ENCODE measurements at places on chromosomes 1 and 21. TPM values are rescaled to one million over a fixed set of nuclear protein-coding genes. Genes with fewer than 3 reads are reported as not detected.

- no peak overlapping the region for H3K27ac ChIP-seq
- no peaks in the 10 kb centered on the region for H3K36me3 ChIP-seq
- H3K4me3 ChIP-seq, result no peak overlapping the region
- no peaks in the 10 kb centered on the region for H3K4me1 ChIP-seq
Observed at GRCh38 chr1:110471131-110471530, 20.2 kb downstream of the PROK1 start.

DNA sequence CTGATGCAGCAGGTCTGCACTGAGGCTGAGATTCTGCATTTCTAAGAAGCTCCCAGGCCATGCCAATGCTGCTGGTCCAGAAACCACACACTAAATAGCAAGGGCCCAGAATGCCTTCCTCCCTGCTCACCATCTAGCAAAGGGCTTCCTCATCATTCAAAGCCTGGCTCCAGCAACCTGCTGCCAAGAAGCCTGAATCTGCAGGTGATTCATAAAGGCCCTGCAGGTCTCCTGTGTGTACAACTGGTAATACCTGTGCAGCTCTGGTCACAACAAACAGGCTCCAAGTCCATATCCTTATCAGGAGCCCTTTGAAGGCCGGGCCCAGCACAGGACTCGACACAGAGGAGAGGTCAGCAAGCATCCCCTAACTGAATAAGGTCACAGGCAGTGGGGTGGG is 26.7 kb downstream of the GLIS1 start:
- no peaks in the 10 kb centered on the region for H3K36me3 ChIP-seq
- H3K27me3 ChIP-seq, result no peaks in the 10 kb centered on the region
- DNase-seq, result no peak
- no peak overlapping the region for H3K4me3 ChIP-seq
- H3K4me1 ChIP-seq, result no peaks in the 10 kb centered on the region

DNA sequence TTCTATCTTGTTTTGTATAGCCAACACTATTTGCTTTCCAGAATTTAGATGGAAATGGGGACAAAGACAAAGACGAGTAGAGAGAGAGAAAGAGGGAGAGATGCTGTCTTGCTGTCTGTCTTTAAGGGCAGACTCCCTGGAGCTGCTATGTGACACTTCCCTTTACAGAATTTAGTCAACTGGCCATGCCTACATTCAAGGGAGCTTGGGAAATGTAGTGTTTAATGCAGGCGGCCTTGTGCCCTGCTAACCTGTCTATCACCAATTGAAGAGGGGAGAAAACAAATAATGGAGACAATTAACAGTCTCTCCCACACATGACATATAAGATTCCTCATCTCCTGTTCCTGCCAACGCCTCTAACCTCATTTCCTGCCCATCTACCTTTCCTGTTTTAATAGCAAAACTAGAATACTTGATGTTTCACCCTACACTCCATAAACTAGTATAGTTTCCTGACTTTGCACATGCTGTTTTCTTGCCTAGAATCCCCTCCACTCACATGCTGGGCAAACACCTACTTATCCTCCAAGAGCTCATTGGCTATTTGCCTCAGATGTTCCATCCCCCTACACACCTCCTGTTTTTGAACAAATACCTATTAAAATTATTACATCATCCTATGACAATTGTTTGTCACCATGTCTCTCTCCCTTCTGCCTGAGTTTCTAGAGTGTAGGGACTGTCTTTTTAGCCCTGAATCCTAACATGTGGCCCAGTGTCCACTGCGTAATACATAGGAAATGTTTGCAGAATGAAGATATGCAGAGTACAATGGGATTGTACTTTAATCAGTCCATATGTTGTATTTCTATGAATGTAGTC is 117.2 kb downstream of the SLC25A24 start:
- no peaks in the 10 kb centered on the region for H3K27me3 ChIP-seq
- no peaks in the 10 kb centered on the region for H3K36me3 ChIP-seq
- no peak overlapping the region for H3K27ac ChIP-seq
- no peak for DNase-seq
- no peaks in the 10 kb centered on the region for H3K4me1 ChIP-seq

DNA sequence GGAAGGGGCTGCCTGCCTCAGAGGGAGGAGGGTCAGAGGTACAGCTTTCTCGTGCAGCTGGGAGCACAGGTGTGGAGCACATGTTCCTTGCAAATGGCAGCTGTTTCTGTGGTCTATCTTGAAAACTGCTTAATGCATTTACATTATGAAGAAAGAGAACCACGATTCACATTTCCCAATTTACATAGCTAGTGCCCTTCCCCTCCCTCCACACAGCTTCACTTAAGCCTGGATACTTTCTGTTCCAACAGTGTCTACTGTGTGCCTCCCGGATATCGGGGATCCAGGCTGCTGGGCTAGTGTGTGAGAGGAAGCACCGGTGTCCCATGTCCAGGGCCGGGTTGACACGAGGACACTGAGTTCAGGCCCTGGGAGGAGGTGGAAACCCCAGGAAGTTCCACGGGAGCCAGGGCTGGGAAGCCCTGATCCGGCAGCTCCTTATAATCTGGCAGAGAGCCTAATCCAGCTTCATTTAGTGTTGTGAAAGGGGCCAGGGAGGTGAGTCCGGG is 31.6 kb downstream of the TMCC2 start:
- DNase-seq, result no peak
- H3K4me1 ChIP-seq, result peaks cover 19% of the 10 kb centered on the region
- H3K4me3 ChIP-seq, result no peak overlapping the region
- no peaks in the 10 kb centered on the region for H3K36me3 ChIP-seq
- H3K27me3 ChIP-seq, result no peaks in the 10 kb centered on the region

DNA sequence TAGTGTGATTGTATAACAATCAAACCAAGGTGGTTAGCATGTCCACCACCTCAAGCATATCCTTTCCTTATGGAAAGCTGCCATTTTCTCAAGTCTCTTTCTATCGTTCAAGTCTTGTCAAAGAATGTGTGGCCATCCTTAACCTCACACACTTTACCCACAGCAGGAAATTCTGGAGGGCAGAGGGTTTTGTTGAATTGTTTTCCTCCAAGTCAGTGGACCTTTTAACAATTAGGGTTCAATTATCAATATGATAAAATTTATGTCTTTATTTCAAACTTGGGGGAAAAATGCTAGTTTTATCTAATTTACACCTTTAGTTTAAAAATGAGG is 14.2 kb upstream of the PTPRC start:
- H3K36me3 ChIP-seq, result no peaks in the 10 kb centered on the region
- no peak for DNase-seq
- peak overlapping the region; percentile 41 for H3K27ac ChIP-seq
- H3K4me3 ChIP-seq, result no peak overlapping the region
- H3K27me3 ChIP-seq, result no peaks in the 10 kb centered on the region

- H3K36me3 ChIP-seq, result no peaks in the 10 kb centered on the region
- no peak for DNase-seq
- H3K4me1 ChIP-seq, result peaks cover 12% of the 10 kb centered on the region
Observed at GRCh38 chr1:206828061-206828460, 37.4 kb upstream of the IL20 start.

GRCh38 chr21:40936178-40936577 is 89.2 kb upstream of the DSCAM start:
- H3K27ac ChIP-seq, result no peak overlapping the region
- H3K27me3 ChIP-seq, result no peaks in the 10 kb centered on the region
- H3K4me3 ChIP-seq, result no peak overlapping the region
- no peak for DNase-seq
- H3K36me3 ChIP-seq, result no peaks in the 10 kb centered on the region
- no peaks in the 10 kb centered on the region for H3K4me1 ChIP-seq

DNA sequence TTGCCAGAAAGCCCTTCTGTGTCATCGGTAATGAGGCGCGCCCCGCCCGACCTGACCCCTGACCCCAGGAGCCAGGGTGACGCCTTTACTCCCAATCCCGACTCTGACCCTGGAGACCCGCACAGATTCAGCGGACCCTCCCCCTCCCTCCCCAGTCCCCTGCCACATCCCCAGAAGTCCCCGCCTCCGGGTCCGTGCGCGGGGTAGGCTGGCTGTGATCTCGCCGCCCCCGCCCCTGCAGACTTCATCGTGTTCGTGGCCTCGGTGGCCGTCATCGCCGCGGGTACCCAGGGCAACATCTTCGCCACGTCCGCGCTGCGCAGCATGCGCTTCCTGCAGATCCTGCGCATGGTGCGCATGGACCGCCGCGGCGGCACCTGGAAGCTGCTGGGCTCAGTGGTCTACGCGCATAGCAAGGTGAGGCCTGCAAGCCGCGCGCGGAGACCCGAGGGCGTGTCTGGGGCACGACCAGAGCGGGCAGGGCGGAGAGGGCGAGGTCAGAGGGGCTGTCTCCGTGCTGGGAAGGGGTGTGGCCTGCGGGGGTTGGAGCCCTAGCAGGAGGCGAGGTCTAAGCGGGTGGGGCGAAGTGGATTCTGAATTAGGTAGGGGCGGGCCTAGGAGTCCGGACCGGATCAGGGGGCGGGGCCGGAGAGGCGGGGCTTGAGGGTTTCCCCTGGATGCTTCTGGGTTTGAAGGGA is 34.8 kb downstream of the KCNQ4 start:
- no peaks in the 10 kb centered on the region for H3K4me1 ChIP-seq
- H3K4me3 ChIP-seq, result peak overlapping the region; percentile 41
- H3K27me3 ChIP-seq, result no peaks in the 10 kb centered on the region
- no peak overlapping the region for H3K27ac ChIP-seq
- peak; percentile 93 for DNase-seq

GRCh38 chr1:91189096-91189495 is 167.3 kb upstream of the ZNF644 start:
- H3K4me3 ChIP-seq, result no peak overlapping the region
- H3K27ac ChIP-seq, result no peak overlapping the region
- no peaks in the 10 kb centered on the region for H3K36me3 ChIP-seq

DNA sequence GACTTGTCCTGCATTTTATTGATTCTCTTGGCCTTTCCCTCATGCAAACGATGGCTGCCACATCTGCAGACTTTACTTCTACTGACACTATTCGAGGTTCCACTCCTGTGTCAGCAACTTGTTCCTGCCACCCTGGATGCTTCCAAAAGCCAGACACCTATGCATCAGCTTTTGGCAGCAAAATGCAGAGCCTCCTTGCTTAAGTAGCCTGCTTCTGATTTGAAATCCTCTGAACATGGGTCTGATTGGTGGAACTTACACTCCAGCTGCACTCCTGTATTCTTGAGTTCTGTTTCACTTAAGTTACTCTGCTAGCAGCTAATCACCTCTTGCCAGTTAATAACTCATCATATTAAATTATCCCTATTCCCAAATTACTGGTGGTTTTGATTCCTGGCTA is 152.1 kb upstream of the FMN2 start:
- H3K4me1 ChIP-seq, result no peaks in the 10 kb centered on the region
- no peak overlapping the region for H3K27ac ChIP-seq
- no peak for DNase-seq
- no peaks in the 10 kb centered on the region for H3K27me3 ChIP-seq

GRCh38 chr1:165353731-165354671 is 2.5 kb downstream of the LMX1A start:
- DNase-seq, result no peak
- no peaks in the 10 kb centered on the region for H3K36me3 ChIP-seq
- no peaks in the 10 kb centered on the region for H3K4me1 ChIP-seq
- no peak overlapping the region for H3K4me3 ChIP-seq

DNA sequence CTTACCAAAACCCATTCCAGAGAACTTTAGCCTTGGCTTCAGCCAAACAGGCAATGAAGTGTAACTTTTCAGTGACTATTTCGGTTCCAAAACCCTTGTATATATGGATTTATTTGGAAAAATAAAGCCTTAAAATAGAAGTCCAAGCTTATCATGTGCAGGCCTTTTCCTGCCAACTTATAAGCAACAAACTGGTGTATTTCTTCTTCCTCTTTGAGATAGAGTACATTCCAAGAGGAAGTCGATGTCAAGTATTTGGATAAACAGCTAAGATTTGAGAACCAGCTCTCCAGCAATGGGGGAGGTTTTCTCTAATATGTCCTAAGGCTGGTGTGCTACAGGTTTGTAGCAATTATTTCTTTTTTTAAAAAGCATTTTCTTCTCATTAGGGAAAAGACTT is 407.8 kb downstream of the DUSP10 start:
- H3K4me1 ChIP-seq, result peaks cover 7% of the 10 kb centered on the region
- no peak overlapping the region for H3K4me3 ChIP-seq
- no peak for DNase-seq
- no peaks in the 10 kb centered on the region for H3K27me3 ChIP-seq

DNA sequence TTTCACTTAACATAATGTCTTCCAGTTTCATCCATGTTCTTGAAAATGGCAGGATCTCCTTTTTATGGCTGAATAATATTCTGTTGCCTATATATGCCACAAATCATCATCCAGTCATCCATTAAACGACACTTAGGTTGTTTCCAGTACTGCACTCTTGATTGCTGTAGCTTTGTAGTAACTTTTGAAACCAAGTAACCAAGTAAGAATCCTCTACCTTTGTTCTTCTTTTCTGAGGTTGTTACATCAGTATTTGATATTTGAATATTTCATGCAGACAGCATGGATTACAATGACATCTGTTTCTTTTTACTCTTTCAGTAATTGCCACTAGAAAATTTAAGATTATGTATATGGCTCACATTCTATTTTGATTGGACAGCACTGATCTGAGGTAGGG is 22.1 kb upstream of the PRDM2 start:
- H3K36me3 ChIP-seq, result no peaks in the 10 kb centered on the region
- no peaks in the 10 kb centered on the region for H3K27me3 ChIP-seq
- no peaks in the 10 kb centered on the region for H3K4me1 ChIP-seq
- no peak overlapping the region for H3K4me3 ChIP-seq

- H3K36me3 ChIP-seq, result peaks cover 20% of the 10 kb centered on the region
- H3K27ac ChIP-seq, result no peak overlapping the region
- H3K4me3 ChIP-seq, result no peak overlapping the region
- H3K4me1 ChIP-seq, result no peaks in the 10 kb centered on the region
- H3K27me3 ChIP-seq, result no peaks in the 10 kb centered on the region
Observed at GRCh38 chr1:165887877-165888551, 60.6 kb downstream of the UCK2 start.

GRCh38 chr1:92842082-92843045 is 10.5 kb downstream of the RPL5 start:
- H3K27ac ChIP-seq, result no peak overlapping the region
- no peaks in the 10 kb centered on the region for H3K27me3 ChIP-seq
- H3K4me3 ChIP-seq, result no peak overlapping the region
- peaks cover 3% of the 10 kb centered on the region for H3K36me3 ChIP-seq
- no peaks in the 10 kb centered on the region for H3K4me1 ChIP-seq
- DNase-seq, result no peak

DNA sequence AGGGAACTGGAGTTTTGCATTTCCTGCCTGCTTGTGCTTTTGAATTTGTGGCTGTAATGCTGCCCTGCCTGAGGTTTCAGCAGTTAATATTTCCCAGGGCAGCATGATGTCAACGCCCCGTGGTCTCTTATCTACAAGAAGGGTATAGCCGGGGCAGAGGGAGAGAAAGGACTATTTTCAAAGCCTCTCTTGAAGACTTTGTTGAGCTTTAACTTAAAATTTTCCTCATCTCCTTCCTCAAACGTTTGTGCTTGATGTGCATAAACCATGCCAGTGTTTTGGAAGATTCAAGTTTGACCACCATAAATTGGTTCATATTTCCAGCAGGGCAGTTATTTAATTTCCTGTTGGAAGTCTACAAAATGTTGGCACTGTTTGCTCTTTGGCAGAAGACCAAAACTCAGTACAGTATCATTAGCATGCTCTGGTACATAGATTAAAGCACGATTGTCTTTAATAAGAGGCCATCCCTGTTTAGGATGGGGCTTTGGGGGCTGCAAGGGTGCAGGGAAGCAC is 43.4 kb downstream of the ROR1 start:
- H3K4me1 ChIP-seq, result no peaks in the 10 kb centered on the region
- no peaks in the 10 kb centered on the region for H3K27me3 ChIP-seq
- no peak overlapping the region for H3K4me3 ChIP-seq

GRCh38 chr1:198660341-198661261 is 21.8 kb downstream of the PTPRC start:
- H3K4me3 ChIP-seq, result no peak overlapping the region
- DNase-seq, result no peak
- peaks cover 11% of the 10 kb centered on the region for H3K4me1 ChIP-seq
- H3K36me3 ChIP-seq, result no peaks in the 10 kb centered on the region

Gene TCHH
- 0.57 TPM for total RNA-seq

Gene CYP4A22
- 0.47 TPM for total RNA-seq

Gene MAGOH
- total RNA-seq, result 16.2 TPM

Gene UBL4B
- not detected for total RNA-seq

Gene TFF2
- total RNA-seq, result not detected

Gene SPRR2A
- not detected for total RNA-seq

Gene PDZK1IP1
- total RNA-seq, result 5.8 TPM

All from Peyer's patch (tissue), 4 donors.